ENCODE measurements at places on chromosomes 2 and 18. TPM values are rescaled to one million over a fixed set of nuclear protein-coding genes. Genes with fewer than 3 reads are reported as not detected.

DNA sequence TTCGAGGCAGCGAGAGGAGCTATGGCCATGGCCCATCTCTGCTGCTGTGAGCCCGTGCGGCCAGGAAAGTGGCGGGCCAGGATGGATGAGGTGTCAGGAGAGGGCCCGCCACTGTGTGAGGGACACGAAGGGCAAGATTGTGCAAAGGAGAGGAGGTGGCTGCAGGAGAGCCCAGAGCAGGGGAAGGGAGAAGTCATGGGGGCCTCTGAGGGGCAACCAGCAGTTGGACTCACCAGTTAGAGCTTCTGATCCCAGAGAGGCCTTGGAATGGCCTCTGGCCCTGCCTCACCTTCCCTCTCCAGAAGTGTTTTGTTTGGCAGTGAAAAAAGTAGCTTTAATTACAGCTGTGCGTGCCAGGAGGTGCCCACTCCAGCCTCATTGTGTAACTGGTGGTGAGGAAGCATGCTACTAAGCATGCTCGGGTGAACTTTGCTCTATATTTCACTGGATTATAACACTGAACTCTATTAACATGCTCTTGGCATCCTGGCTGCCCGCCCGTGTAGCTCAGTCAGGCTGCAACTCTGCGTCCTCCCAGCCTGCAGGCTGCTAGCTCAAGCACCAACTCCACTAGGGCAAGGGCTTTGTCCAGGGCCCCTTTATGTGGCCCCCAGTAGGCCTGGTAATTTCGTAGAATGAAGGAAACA is 34.2 kb downstream of the IMPA2 start:
- DNase-seq: no peak

- no peak for DNase-seq
These were observed 90.2 kb downstream of the CABLES1 start for GRCh38 chr18:23225503-23225902.

GRCh38 chr18:5142859-5143258 is 54.2 kb downstream of the AKAIN1 start:
- DNase-seq: no peak

DNA sequence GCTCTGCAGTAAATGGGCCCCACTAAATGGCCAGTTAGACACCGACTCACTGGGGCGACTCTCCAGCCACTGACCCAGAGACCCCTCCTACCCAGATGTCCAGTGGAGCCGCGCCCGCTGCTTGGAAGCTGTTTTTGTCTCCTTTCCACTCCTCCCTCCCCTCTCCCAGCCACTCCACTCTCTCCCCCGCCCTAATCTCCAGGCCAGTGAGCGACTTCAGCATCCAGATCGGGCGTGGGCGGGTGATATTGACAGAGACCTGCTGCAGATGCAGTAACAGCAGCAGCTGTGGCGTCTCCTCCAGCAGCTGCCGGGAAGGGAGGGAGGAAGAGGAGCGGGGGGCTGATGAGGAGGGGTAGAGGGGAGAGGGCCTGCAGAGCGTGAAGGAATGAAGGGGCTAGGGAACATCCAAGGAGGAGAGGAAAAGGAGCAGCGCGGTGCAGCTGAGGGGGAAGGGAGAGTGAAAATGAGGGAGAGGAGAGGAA is at the start of gene SCN7A:
Gene SCN7A (minus strand): TSS at position 110 of the 485 bp plus-strand sequence. CDS start 16,553 bp downstream, outside the sequence.
- peak; percentile 71 for DNase-seq

DNA sequence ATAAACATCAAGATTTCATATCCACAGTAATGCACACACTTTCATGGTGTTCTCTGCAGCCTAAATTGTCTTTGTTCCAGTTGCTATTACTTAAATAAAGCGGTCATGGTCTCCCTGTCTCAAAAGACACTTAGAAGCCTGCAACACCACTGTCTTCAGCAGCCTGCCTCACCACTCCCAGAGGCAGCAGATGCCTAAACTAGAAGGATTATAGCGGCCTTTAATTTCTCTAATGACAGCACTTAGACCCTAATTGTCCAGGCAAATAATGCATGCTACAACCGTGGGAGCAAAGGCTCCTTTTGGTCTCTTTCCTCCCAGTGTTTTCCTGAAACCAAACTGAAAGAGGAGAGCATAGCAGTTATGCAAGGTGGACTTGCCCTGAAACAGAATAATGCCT is 248.8 kb upstream of the SLC39A10 start:
- DNase-seq: no peak

GRCh38 chr2:31234683-31235503 is 941 bp downstream of the EHD3 start:
- no peak for DNase-seq

- no peak for DNase-seq
These were observed 32.7 kb downstream of the COX7A2L start for GRCh38 chr2:42328148-42328833.

- DNase-seq: peak; percentile 28
These were observed 30.2 kb downstream of the PRKCE start for GRCh38 chr2:45681675-45682074.

GRCh38 chr2:120904830-120905234 is 169.2 kb downstream of the GLI2 start:
- DNase-seq: peak; percentile 52

DNA sequence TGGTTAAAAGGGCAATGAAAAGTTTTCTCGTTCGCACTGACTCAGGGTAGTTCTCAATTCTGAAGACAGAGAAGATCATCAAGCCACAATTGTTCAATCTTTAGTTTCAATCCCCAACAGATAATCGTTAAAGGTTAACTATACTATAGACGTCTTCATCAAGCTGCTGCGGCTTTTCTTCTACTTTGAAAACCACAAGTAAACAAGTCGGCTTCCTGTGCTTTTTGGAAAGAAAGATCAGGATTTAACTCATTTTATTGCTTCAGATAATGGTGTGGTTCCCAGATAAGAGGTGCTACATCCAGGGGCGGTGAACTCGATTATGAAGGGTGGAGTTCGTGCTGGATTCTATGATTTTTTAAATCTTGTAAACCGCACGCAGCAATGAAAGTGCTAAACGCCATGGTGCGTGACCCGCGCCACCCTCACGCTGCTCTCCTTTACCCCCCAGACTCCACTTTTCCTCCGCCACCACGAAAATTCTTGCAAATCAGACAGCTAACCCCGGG is 545 bp upstream of the CDCA7 start:
- DNase-seq: no peak

DNA sequence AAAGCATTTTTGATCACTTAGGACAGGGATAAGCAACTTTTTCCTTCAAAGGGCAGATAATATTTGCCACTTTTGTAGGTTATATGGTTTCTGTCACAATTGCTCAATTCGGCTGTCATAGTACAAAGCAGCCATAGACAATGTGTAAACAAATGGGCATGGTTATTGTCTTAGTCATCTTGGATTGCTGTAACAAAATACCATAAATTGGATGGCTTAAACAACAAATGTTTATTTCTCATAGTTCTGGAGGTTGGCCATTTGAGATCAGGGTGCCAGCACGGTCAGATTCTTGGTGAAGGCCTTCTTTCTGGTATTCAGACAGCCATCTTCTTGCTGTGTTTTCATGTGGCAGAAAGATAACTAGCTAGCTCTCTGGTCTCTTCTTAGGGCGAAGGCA is 91.2 kb downstream of the TAF4B start:
- DNase-seq: no peak

GRCh38 chr2:211259831-211260476 is 703.6 kb downstream of the CPS1 start:
- DNase-seq: no peak

GRCh38 chr2:21041943-21042707 is 1.7 kb downstream of the APOB start:
- DNase-seq: no peak

GRCh38 chr2:129006135-129006886 is 687.6 kb upstream of the HS6ST1 start:
- no peak for DNase-seq

- no peak for DNase-seq
These were observed 79.9 kb downstream of the PARD3B start for GRCh38 chr2:204625135-204625534.

GRCh38 chr2:121090088-121090715 is 194.8 kb downstream of the TFCP2L1 start:
- DNase-seq: no peak

DNA sequence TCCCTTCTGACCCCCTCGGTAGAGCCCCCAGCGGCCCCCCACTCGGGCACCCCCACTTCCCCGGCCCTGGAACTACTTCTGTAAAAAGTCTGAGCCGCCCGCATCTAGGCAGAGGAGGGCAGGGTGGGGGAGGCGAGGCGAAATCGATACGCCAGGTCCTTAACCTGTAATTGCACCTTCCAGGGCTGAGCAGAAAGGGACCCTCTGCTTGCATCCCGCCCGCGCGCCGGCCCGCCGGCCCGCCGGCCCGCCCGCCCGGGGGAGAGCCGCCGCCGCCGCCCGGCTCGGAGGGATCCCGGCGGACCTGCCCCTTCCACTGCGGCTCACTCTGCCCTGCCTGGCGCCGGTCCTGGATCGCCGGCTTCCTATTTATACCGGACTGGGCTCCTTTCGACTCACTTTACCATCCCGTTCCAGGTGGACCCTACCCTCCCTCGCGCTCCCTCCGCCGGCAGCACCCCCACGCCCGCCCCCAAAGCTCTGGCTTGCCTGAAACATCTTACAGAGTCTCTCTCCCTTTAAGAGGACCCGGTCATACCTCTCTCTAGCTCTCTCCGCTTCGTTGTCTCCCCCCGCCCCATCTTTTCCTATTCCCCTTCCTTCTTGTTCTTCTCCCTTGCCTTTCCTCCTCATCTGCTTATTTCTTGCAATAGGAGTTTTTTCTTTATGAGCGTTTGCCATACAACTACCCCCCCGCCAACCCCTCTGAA is 797 bp downstream of the KLHL14 start:
- DNase-seq: peak; percentile 55

DNA sequence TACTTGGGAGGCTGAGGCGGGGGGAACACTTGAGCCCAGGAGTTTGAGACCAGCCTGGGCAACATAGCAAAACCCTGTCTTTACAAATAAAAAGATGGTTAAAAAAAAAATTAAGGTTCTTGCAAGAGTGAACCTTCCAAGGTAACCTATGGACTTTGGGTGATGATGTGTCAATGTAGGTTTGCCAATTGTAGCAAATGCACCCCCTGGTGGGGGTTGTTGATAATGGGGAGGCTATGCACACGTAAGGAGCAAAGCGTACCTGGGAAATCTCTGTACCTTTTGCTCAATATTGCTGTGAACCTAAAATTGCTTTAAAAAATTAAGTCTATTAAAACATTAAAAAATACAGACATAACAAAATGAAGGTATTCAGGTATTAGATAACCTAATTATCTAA is 70.4 kb downstream of the CWC22 start:
- peak; percentile 68 for DNase-seq

DNA sequence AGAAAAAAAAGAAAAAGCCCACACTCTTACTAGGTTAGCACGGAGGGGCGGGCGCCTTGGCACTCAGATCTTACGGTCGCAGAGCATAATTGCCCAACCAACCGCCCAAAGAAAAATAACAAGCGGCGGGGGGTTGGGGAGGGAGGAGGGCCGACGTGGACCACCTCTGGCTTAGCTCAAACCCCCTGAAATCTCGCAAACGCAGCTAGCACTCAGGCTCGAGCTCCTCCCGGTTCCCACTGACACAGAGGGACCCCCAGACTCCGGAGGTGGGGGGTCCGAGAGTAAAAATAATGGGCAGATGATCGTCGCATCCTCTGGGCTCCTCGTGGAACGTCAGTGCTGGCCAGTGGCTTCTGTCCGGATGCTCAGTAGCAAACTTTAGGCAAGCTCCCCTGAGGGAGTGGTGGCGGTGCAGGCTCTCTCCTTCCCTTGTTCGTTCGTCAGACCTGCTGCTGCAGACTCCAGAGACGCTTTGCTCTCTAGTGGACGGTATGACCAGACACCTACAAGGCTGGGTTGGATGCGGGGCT is 12.0 kb downstream of the CATIP start:
- DNase-seq: no peak

DNA sequence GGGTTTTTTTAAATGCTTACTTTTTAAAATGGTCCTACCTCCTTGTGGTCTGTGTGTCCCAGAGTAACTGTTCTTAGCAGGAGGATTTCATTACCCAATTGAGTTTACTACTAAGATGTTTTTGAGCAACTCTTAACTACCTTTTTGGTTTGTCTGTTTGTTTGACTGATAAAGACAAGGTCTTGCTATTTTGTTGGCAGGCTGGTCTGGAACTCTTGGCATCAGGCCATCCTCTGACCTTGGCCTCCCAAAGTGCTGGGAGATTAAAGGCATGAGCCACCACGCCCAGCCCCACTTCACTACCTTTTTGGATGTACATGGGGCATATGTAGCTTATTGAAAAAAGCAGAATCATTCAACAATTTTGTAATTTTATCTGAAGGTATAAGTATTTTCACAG is 14.9 kb downstream of the MRPS9 start:
- no peak for DNase-seq

DNA sequence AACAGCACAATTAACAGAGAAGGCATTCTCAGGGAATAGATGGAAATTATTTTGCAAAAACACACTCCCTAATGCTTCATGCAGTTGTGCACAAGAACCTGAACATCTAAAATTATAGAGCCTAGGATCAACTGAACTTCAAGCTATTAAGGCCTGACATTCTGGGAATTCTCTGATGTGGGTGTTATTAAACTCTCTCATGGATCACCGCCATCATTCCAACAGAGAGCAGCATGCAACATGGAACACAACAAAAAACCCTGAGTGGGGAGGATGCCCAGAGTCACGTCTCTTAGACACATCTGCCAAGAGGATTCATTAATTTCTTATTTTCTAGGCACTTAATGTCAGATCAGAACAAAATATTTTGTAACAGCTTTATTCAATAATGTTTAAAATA is 543.8 kb downstream of the ERBB4 start:
- no peak for DNase-seq

DNA sequence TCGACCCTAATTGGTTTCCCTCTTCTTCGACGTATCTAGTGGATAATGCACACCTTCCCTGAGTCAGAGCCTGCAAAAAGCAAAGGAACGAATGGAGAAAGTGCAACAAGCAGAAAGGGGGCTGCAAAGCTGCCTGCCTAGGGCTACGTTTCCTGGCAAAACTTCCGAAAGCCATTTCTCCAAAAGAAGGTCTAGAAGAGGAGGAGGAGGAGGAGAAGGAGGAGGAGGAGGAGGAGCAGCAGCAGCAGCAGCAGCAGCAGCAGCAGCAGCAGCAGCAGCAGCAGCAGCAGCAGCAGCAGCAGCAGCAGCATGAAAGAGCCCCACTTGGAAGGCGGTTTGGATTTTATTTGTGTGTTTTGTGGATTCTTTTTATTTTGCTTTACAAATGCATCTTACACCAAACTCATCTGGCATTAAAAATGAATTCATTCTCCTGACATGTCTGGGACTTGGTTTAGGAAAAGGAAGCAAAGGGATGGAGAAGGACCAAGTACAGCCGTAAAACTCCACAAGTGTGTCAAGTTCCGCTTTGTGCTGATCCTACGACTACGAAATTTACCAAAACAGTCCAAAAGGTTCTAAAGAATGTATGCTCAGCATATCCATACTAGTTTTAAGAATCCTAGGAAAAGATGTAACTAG is 2.0 kb downstream of the TCF4 start:
- DNase-seq: no peak

The LYG2 gene
- total RNA-seq: not detected

The ACMSD gene
- not detected for total RNA-seq

The CEBPZOS gene
- total RNA-seq: 39.9 TPM

The DYSF gene
- total RNA-seq: 11.1 TPM

The GAREM2 gene
- total RNA-seq: 49.3 TPM

The SERPINB3 gene
- not detected for total RNA-seq

The SLC5A7 gene
- 0.27 TPM for total RNA-seq

The EIF4E2 gene
- total RNA-seq: 82.9 TPM

The POTEJ gene
- total RNA-seq: not detected

The KYNU gene
- not detected for total RNA-seq

Data from glutamatergic neuron (in vitro differentiated cells).